ENCODE measurements at places on chromosomes 13 and 19.

GRCh38 chr13:99505814-99506269 is 4.6 kb downstream of the TM9SF2 start:
- no peak for DNase-seq

GRCh38 chr19:31385744-31386143 is 36.5 kb upstream of the TSHZ3 start:
- no peak for DNase-seq

- DNase-seq, result no peak
These were observed 14.1 kb upstream of the STARD13 start for GRCh38 chr13:33299626-33300025.

GRCh38 chr19:2216361-2217225 is 19.5 kb downstream of the PLEKHJ1 start:
- DNase-seq, result no peak

DNA sequence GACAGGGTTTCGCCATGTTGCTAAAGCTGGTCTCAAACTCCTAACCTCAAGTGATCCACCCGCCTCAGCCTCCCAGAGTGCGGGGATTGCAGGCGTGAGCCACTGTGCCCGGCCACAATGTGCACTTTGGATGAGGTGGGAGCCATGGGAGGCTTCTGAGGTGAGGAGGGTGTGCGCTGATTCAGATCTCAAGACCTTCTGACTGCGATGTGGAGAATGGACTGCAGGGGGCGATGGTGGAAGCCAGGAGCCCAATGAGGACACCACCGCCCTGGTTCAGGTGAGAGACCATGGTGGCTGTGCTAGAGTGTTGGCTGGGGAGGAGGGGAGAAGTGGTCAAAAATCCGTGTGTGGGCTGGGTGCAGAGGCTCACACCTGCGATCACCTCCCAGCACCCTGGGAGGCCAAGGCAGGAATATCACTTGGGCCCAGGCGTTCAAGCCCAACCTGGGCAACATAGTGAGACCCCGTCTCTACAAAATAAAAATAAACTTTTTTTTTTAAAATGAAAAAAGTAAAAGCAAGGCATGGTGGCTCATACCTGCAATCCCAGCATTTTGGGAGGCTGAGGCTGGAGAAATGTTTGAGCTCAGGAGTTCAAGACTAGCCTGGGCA is 5.6 kb downstream of the INAFM1 start:
- DNase-seq, result no peak

DNA sequence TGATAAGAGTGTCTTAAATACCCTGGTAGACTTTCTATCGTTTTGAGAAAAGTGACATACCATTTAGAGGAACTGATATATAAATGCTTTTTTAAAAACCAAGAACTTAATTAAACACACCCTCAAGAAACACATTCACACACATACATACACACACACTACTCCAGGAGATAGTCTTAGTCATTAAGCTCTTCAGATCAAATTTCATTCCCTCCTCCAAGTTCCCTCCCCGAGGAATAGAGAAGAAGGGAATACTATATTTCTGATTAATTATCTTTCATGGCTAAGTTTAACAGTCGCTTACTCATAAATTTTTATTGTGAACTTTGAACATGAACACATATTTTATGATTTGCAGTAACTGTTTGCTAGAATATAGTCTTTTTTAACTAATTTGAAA is 1109.5 kb downstream of the SLITRK1 start:
- no peak for DNase-seq
